ENCODE measurements at places on chromosomes 3 and 15.
A peak's percentile ranks its signal among the peaks of the same experiment; 100 is the strongest.

DNA sequence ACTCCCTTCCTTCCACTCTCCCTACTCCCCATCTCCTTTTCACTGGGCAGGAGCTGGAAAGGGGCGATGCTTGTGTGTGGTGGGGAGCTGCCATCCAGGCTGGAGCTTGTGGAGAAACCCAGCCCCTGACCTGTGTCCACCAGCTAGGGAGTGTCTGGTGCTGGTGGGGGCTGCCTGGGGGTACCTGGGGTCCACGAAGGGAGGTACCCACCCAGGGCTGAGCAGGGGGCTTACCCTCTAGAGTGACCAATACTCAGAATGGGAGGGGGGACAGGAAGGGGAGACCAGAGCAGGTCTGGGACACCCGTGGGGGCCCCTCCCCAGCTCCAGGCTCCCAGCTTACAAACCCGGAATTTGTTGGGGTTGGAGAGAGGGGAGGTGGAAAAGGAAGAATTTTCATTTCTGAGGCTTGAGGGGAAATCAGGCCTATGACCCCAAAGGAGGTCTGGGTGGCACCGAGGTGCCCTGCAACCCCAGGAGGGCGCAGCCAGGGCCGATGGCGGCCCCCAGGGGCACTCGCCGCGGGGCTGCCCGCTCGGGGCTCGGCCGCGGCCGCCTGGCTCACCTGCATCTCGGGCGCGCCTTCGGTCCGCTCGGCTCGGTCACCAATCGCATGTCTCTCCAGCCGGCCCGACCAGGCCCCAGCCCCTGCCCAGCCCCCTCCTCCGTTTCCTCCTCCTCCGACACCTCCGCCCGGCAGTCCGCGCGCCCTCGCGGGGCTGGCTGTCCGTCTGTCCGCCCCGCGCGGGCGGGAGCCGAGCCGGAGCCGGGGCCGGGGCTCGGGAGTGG, 773 bp downstream of the LINGO1 start:
- no peak for ATAC-seq
- peaks cover 69% of the 10 kb centered on the region for H3K27me3 ChIP-seq
- no peak overlapping the region for H3K27ac ChIP-seq
- H3K4me3 ChIP-seq, result no peak overlapping the region

DNA sequence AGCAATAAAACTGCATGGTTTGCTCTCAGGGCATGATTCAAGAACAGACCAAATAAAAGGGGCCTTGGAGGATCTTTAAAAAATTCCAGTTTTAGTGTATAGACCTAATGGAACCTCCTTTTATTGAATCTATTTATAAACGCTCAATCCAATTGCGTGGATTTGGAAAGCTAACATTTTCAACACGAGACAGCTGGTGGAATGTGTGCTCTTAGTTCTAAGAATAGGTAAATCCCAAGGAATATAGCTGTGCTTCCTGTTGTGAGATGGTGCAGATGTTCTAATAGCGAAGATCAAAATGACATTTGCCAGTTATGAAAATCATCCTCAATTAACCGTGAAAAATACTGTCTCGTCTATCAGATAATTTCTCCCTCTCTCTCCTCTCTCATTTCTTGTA, 192.5 kb downstream of the ATP10A start:
- no peaks in the 10 kb centered on the region for H3K36me3 ChIP-seq
- no peak for ATAC-seq
- H3K4me1 ChIP-seq, result peaks cover 45% of the 10 kb centered on the region
- H3K27ac ChIP-seq, result peak overlapping the region; percentile 80
- no peaks in the 10 kb centered on the region for H3K27me3 ChIP-seq

GRCh38 chr3:129239991-129240390, 9.4 kb upstream of the COPG1 start:
- H3K36me3 ChIP-seq, result no peaks in the 10 kb centered on the region
- no peak for ATAC-seq
- no peak overlapping the region for H3K4me3 ChIP-seq
- H3K27me3 ChIP-seq, result no peaks in the 10 kb centered on the region

DNA sequence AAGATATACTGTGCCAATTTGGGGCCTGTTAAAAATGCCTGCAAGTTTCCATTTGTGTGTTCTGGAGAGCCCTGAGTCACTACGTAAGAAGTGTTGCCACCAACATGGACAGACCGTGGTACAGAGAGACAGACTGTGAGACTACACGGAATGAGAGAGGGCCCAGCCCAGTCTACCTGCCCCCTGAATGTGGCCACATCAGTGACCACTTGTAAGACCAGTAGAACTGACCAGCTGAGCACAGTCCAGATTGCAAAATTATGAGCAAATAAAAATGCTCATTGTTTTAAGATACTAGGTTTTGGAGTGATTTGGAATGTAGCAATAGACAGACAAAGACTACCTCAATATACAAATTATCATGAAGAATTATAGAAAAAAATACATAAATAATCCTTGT, 42.0 kb downstream of the ATR start:
- no peaks in the 10 kb centered on the region for H3K36me3 ChIP-seq
- no peaks in the 10 kb centered on the region for H3K27me3 ChIP-seq
- ATAC-seq, result no peak
- no peak overlapping the region for H3K27ac ChIP-seq
- no peak overlapping the region for H3K4me3 ChIP-seq
